ENCODE measurements at places on chromosomes 2 and 18.
A peak's percentile ranks its signal among the peaks of the same experiment; 100 is the strongest.

DNA sequence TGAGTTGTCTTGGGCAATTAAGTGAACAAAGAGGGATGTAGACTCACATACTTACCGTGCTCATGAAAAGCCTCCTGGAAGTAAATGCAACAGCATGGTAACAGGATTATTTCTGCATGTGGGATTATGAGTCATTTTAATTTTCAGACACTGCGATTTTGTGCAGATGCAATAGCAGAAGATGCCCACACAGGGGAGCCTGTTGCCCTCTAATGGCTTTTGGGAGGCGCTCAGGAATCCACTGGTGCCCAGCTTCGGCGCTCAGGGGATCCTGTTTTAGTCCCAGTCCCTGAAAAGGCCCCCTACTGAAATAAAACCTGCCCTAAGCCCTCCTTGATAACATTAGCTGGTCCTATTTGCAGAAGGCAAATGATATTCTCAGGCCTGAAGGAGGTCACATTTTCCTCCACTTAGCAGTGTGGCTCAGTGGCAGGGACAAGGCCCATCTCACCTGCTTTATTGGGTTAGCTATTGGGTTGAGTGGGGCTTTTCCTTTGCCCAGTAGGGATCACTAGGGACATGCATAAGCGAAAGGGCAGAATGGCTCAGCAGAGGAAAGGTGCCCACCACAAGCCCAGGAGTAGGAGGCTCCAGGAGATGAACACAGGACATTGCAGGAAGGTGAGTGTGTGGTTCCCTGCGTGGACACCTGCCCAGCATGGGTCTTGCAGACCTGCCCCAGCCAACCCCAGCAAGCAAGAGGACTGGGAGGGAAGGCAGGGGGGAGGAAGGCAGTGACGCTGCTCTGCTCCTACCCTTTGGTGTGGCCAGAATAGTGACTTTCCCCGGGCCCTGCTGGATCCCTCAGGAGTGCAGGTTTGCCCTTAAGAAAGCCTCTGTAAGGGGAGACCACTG, 26.5 kb upstream of the KCNS3 start:
- DNase-seq, result peak; percentile 69

- no peak for DNase-seq
Measured at GRCh38 chr2:201205515-201205849, 22.5 kb downstream of the CASP10 start.

DNA sequence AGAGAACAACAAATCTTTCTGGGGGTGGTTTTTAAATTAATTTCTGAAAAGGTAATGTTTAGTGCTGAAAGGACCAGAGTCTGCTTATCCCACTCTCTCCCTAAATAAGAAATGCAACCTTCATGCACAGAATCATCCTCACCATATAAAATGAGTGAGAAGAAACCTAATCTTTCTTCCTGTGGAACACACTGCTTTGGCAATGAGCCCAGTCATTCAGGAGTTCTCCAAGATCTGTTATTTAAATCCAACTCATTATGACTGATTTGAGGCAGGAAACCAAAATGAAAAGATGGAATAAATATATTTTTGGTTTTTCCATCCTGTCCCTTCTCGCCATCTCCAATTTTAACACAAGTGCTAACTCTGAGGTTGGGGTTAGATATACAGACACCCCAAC, 228.3 kb downstream of the SRBD1 start:
- peak; percentile 17 for DNase-seq

DNA sequence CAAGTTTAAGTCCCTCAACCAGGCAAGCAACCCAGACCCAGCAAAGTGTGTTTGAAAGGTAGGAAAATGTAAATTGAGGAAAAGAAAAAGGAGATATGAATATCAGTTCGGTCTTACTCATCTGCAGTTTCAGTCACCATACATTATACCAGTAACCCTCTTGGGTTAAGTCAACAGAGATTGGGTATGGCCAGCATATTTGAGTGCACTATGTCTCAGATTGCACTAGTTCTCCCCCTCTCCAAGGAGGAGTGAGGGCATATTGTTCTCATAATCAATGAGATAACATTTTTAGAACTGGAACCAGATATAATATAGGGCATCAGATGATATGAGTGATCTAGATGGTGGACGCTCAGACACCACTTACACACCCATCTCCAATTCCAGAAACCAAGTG, 141.5 kb downstream of the COPS8 start:
- no peak for DNase-seq

GRCh38 chr2:64017811-64018700, 1.2 kb downstream of the VPS54 start:
- DNase-seq, result peak; percentile 57

- no peak for DNase-seq
Measured at GRCh38 chr2:55880416-55881143, 43.0 kb downstream of the EFEMP1 start.

GRCh38 chr2:129717560-129718130, 261.8 kb upstream of the RAB6C start:
- DNase-seq, result no peak

GRCh38 chr2:20130821-20131645, 79.6 kb upstream of the LAPTM4A start:
- DNase-seq, result no peak

- DNase-seq, result no peak
Measured at GRCh38 chr2:11805920-11806319, 59.5 kb downstream of the LPIN1 start.

- no peak for DNase-seq
Measured at GRCh38 chr18:65322895-65323294, 427.9 kb upstream of the CDH7 start.

DNA sequence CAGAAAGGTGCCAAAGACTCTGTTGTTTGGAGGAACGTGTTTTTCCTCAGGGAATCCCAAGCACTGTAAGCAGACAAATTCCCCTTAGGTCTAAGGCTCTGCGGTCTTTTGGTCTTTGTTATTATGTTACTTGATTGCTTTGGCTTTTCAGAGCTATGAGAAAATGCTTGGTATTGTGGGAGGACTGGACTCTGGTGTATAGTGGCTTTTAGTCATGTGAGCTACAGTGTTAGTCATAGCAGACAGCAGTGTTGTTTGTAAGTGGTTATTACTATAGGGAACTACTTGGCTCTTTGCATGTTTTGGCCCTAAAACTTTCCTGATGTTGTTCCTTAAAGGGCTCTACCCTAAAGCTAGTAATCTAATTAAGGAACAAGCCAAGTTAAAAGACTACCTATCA, 956.2 kb upstream of the LRATD1 start:
- DNase-seq, result no peak

GRCh38 chr2:203412546-203413331, 84.5 kb downstream of the ABI2 start:
- DNase-seq, result no peak

GRCh38 chr2:217994776-217995274, 8.0 kb downstream of the TNS1 start:
- DNase-seq, result peak; percentile 87

- no peak for DNase-seq
Measured at GRCh38 chr18:48219810-48220499, 189.2 kb downstream of the ZBTB7C start.

- no peak for DNase-seq
Measured at GRCh38 chr18:24094561-24094960, 44.3 kb upstream of the CABYR start.

DNA sequence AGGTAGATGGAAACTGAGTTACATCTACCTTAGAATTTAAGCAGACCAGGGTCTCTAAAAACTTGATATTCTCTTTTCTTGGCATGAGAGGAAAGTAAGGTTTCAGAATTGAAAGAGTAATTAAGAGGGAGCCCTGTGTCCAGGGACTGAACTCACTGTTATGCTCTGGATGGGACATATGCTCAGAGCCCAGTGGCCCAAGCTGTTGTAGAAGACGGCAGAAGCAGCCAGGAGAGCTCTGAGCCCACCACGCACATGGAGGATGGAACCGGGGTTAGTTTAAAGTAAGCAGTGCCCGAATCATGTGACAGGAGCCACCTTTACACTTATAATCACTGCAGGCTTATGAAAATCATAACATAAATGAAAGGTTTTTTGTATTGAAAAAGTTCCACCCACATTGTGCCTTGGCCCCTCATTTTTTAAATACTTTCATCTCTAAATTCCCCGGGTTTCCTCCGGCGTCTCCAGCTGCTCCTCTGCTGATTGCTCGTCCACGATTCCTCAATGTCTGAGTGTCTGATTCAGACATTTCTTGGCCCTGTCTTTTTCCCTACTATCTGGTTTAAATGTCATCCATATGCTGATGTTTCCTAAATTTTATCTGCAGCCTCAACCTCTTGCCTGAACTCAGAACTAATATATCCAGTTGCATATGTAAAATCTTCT, 36.1 kb upstream of the SPTBN1 start:
- DNase-seq, result no peak

- DNase-seq, result no peak
Measured at GRCh38 chr2:9335322-9335832, 88.0 kb downstream of the ITGB1BP1 start.

GRCh38 chr2:66435549-66435875, 587 bp downstream of the MEIS1 start:
- no peak for DNase-seq

DNA sequence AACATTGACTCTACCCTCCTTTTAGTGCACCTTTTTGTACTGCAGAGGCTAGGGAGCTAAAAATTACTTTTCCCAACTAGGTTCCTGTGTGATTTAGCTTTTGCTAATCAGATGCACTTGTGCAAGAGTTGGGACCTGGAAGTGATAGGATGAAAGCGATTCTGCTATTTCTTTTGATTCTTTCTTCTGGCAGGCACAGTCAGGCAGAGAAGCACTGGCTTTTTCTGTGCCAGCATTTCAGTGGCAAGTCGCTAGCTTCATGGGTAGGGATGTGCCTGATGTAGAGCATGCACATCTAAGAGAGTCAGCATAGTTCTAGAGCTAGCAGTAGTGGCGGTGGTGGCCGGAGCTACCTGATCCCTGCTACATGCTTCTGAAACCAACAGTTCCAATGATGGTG, 89.8 kb downstream of the MDH1 start:
- no peak for DNase-seq
